Kidney (tissue), 22 donors: ENCODE measurements at places on chromosomes 7 and 10. TPM values are rescaled to one million over a fixed set of nuclear protein-coding genes. Genes with fewer than 3 reads are reported as not detected.

SLC12A9 gene
- 19.7 TPM for polyA plus RNA-seq

DENND2A gene
- 6.5 TPM for polyA plus RNA-seq

XRCC2 gene
- 0.22 TPM for polyA plus RNA-seq

MAT1A gene
- 2.9 TPM for polyA plus RNA-seq

PAPOLB gene
- polyA plus RNA-seq = not detected

AKR1C4 gene
- not detected for polyA plus RNA-seq

OR9A2 gene
- polyA plus RNA-seq = not detected

LIPJ gene
- polyA plus RNA-seq = not detected

VDAC2 gene
- 211 TPM for polyA plus RNA-seq

ADIRF gene
- 897 TPM for polyA plus RNA-seq

HYAL4 gene
- 0.24 TPM for polyA plus RNA-seq

FGFBP3 gene
- polyA plus RNA-seq = 1.3 TPM

SSC4D gene
- 12.9 TPM for polyA plus RNA-seq

SLC29A4 gene
- 6.8 TPM for polyA plus RNA-seq

STEAP2 gene
- 8.9 TPM for polyA plus RNA-seq

MEIG1 gene
- polyA plus RNA-seq = 1.4 TPM

IDI2 gene
- polyA plus RNA-seq = not detected

DPYSL4 gene
- not detected for polyA plus RNA-seq

OPN4 gene
- not detected for polyA plus RNA-seq

KLHL7 gene
- 13.3 TPM for polyA plus RNA-seq

TSPAN12 gene
- polyA plus RNA-seq = 44.2 TPM

SAMD9L gene
- 4.5 TPM for polyA plus RNA-seq

GJD4 gene
- not detected for polyA plus RNA-seq

CUBN gene
- polyA plus RNA-seq = 31.6 TPM

ATOH7 gene
- 0.45 TPM for polyA plus RNA-seq

CACNB2 gene
- polyA plus RNA-seq = 2.8 TPM

PTPRE gene
- 1.1 TPM for polyA plus RNA-seq

OR2A42 gene
- polyA plus RNA-seq = 0.13 TPM

AKR1B15 gene
- not detected for polyA plus RNA-seq

TMEM273 gene
- 3.2 TPM for polyA plus RNA-seq

PRR15 gene
- 27.5 TPM for polyA plus RNA-seq

STEAP1B gene
- not detected for polyA plus RNA-seq

BMPER gene
- polyA plus RNA-seq = 0.80 TPM

CALHM1 gene
- polyA plus RNA-seq = not detected

CAMK1D gene
- polyA plus RNA-seq = 1.1 TPM

TET1 gene
- polyA plus RNA-seq = 0.22 TPM

GRIFIN gene
- not detected for polyA plus RNA-seq

EMX2 gene
- polyA plus RNA-seq = 44.9 TPM

ANKRD1 gene
- polyA plus RNA-seq = 0.58 TPM

CAMK2B gene
- polyA plus RNA-seq = 3.2 TPM

SPDYE2 gene
- polyA plus RNA-seq = not detected

IKZF1 gene
- polyA plus RNA-seq = 0.52 TPM

FLNC gene
- 2.8 TPM for polyA plus RNA-seq

NXPH1 gene
- not detected for polyA plus RNA-seq

GIGYF1 gene
- polyA plus RNA-seq = 11.6 TPM

ZNF783 gene
- 3.6 TPM for polyA plus RNA-seq

PIP gene
- polyA plus RNA-seq = not detected

MCM10 gene
- not detected for polyA plus RNA-seq

TBXAS1 gene
- polyA plus RNA-seq = 14.2 TPM
